Mesenchymal stem cell (in vitro differentiated cells and primary cell): ENCODE measurements at places on chromosomes 11 and 22.

DNA sequence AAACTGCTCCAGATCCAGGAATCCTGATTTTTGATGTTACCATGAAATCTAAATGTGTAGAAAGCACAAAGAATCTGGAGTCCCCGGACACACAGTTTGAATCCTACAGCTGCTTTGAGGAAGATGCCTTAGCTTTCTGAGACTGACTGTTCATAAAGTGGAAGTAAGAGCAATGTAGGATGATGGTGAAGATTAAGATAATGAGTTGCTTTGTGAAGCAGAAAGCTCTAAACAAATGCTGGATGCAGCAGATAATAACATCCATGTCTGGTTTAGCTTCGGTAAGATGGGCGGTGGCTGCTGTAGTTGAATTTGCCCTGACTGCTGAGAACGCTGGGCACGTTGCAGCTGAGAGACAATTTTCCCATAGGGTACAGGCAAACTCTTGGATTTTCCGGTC lies 20.1 kb downstream of the OVOL1 start:
- DNase-seq = no peak

DNA sequence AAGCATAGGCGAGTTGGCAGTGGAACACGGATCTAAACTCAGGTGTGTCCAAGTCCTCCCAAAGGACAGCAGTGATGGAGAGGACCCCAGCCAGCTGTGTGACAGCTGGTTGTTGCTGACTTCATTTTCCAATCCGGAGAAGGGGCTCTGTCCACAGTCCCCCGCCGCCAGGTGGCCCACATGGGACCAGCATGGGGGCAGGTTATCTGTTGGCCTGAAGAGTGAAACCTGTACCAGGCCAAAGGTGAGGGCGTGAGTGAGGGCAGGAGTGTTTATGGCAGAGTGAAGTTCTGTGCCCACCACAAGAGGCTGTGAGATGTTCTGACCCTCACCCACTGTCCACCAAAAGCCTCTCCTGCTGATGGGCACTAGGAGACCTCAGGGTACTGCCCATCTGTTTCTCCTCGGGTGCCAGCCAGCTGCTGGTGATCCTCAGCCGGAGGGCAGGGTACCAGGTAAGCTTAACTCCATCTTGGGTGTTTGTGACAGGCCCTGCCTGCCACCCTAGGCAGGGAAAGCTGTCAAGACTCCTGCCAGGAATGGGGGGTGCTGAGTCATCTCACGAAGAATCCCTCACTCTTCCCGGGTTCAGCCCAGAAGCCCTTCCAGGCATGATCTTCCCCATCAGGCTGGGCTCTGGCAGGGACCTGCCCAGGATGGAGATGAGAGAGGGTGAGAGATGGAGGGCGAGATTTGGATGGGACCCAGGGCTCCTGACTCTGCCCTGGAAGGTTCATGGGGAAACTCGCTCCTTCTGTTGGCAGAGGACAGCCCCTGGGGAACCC lies 15.5 kb upstream of the TAB1 start:
- DNase-seq = no peak

- peak; percentile 69 for DNase-seq
Observed at GRCh38 chr11:80980227-80980626, 1539.4 kb upstream of the TENM4 start.

- DNase-seq = peak; percentile 35
Observed at GRCh38 chr11:117876059-117876340, 458 bp downstream of the FXYD6 start.

- DNase-seq = no peak
Observed at GRCh38 chr22:38221908-38222796, 20.4 kb downstream of the MAFF start.

- DNase-seq = peak; percentile 13
Observed at GRCh38 chr22:23376256-23376655, 195.9 kb downstream of the BCR start.

DNA sequence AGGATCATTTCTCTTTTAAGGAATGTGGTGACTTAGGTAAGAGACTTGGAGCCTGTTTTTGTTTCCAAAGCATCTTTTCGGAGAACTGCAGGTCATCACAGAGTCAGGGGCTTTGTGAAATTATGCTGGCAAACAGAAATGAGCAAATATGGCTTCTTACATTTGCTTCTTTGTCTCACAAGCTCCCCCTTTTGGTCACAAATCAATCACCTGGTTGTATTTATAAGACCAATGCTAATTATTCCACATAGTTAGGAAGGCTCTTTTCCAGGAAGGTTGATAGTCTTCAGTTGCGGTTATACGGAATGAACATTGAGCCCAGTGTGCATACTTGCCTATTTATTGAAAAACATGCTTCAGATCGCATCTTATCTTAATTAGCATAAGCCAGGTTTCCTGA lies 34.6 kb upstream of the CEP126 start:
- peak; percentile 62 for DNase-seq

GRCh38 chr22:46054091-46055073 lies 77.4 kb upstream of the WNT7B start:
- no peak for DNase-seq

GRCh38 chr22:17942721-17943120 lies 81.6 kb downstream of the MICAL3 start:
- DNase-seq = no peak

- no peak for DNase-seq
Observed at GRCh38 chr11:104402812-104403521, 239.0 kb upstream of the PDGFD start.

DNA sequence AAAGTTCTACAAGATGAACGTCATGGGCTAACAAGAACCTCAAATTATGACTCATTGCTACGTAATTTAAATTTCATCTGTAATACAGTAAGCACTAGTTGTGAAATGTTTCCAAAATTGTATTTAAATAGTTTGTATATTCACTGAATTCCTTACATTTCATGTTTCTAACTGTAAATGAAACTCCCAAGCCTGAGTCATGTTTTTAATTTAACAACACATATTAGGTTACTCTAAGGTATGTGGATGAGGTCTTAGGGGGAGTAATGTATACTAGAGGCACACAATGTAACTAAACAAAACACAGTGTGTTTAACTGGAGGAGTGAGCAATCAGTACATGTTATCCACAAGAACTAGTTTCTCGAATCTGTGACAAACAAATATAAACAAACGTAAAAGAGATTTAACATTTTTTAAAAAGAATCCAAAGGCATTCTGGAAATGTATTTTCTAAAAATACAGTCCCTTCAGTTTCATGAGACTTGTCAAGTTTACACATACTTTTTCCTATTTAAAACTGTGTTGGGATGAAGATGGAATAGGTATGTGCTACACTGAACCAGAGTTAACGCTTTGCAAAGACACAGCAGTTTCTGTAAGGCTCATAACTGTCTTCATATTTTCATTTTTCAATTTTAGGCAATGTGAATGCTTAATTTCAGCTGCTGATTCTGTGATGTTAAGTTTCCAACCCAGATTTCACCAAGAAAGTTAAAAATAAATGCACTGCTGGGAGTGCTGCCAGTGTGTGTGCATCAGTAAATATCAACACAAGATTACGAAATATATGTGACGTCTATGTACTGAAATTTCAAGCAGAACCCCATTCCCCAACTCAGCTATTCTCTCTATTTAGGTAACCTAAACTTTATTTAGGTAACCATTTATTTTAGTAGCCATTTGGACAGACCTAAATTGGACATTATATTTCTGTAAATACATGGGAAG lies 52.6 kb downstream of the PITPNB start:
- DNase-seq = peak; percentile 87

- DNase-seq = no peak
Observed at GRCh38 chr22:31333641-31334040, 12.5 kb downstream of the PATZ1 start.

DNA sequence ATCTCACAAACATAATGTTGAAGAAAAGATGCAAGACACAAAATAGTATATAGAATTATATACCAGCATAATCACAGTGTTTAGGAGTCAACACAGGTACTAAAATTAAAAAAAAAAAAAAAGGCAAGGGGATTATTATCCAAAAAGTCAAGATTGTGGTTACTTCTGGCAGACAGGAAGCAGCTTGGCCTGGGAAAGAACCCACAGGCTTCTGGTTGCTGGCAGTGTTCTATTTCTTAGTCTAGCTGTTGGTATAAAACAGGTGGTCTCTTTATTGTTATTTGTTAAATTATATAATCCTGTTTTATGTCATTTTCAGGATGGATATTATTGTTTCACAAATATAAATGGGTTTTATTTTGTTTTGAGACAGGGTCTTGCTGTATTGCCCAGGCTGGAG lies 54.0 kb downstream of the C11orf58 start:
- peak; percentile 22 for DNase-seq

DNA sequence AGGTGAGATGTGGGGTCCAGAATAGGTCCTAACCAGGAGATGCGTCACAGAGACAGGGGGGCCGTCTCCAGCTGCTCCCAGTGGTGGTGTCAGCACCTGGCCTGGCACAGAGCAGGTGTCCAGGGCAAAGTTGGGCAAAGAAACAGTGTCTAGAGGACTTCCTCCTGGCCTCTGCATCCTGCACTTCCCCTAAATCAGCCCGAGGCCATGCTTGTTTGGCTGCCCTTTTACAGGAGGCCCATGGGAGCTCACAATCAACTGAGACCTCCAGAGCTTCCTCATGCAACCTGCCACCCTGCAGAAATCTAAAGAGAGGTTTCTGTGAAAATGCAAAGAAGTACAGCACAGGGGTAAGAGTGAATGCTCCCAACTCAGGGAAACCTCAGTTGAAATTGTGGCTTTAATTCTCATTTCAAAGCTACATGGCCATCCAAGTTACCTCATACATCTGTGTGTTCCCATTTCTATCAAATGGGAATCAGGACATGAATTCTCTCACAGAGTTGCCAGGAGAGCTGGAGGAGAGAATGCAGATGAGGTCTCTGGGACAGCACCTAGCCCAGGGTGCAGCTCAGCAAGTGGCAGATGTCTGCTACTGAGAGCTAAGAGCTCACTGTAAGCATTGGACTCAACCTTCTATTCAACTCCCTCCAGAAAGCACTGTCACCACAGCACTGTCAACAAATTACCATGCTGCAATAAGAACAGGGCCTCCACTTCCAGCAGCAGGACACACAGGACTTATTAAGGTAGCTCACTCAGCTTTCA lies 32.6 kb downstream of the TCIRG1 start:
- no peak for DNase-seq
